ENCODE measurements at places on chromosomes 7 and 10.

- DNase-seq = no peak
Observed at GRCh38 chr7:7202375-7202720, 20.0 kb downstream of the C1GALT1 start.

DNA sequence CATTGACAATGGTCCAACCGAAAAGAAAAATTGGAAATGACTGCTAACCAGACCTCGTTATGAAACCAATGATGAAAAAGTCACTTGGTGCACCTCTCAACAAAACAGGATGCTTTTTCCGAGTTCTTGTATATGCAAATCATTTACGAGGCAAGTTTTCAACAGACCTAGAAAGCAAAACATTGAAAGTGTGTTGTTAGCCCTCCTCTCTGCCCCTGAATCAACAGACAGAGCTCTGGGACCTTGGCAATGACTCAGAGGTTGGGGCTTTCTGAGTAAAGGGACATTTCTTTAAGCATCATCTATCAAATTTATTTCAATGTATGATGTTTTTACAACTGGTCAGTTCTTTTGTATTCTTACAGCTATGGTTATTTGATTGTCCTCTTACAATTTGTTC, 16.3 kb upstream of the DKK1 start:
- no peak for DNase-seq

DNA sequence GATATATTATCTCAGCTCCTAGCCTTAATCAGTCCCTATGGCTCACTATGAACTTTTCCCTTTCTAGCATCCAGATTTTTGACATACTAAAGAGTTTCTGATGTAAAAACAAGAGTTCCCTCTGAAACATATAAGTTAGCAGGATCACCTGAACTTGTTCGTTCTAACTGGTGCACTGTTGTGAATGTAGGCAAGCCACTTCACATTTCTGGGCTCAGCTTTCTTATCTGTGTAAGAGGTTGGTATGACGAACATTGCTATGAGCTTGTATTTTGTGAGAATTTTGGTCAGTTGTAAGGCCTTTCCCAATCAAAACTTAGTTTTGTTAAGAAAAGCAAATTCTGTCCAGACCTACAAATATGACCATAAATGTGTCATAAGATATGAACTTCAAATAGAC, 46.1 kb downstream of the MAGI2 start:
- no peak for DNase-seq

GRCh38 chr7:34307540-34307939, 350.5 kb upstream of the NPSR1 start:
- DNase-seq = no peak

DNA sequence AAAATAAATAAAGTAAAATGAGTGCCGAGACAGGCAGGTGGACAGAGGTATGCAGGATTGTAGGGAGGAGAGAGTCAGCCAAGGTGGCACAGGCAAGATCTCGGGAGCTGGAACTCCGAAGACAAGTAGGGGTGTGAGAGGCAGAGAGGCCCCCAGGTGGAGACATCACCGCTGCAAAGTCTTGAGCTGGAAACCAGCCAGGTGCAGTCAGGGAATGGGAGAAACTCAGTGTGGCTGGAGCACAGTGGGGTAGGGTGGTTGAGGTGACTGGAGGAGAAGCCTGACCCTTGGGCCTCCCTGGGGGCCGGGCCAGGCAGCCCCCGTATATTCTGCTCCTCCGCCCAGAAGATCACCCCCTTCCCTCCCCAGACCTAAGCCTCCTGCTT, 4.2 kb downstream of the EPHB4 start:
- DNase-seq = no peak

DNA sequence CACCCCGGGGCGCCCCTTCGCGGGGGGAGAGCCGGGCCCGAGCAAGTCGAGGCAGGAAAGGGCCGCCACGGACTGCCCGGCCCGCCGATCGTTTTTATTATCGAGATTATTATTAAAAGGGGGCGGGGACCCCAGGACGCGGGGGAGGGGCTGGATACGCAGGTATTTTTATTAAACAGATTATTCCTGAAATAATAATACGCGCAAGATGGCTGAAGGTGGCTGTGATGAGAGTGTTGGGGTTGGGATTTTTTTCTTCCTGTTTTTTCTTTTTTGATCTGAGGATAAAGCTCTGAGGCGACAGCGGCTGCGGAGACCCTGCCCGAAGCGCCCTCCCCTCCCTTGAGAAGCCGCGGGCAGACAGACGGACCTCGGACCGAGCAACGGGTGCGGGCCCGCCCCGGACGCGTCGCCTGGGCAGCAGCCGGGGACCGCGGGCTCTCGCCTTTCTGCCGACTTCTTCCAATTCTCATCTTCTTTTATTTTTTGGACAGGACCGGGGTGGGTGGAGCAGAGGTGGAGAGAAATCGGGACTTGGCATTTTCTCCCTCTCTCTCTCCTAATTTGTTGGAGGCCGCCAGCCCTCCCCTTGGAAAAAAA, 1.4 kb upstream of the TRIM8 start:
- no peak for DNase-seq

DNA sequence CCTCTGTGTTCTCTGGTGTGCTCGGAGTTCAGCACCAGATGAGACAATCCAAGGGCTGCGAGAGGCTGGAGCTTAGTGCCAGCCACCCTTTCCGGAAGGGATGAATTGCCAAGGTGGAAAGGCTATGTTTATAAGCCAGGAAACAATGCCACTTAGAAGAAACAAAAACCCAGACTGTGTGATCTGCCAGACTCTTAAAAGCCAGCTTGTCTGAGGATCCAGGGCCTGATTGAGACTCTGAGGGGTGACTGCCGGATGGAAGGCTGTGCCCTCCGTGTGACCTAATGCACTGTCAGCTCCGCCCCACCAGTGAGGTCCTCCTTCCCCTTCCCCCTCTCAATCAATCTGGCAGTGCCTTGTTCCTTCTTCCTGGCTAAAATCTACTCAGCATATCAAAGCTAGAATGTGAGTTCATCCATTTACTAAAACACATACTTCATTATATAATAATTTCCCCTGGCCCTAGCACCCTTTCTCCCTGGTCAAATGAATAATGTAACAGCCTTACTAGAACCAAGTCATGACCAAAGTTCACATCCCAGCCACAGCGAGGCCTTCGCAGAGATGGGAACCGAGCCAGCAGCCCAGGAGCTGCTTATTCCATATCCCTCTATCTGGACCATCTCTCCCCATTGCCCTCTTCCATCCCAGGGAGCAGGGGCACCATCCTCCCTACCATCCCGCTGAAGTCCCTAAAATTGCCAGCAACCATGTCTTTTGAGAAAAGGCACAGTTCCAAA, 25.5 kb downstream of the FAM107B start:
- no peak for DNase-seq

DNA sequence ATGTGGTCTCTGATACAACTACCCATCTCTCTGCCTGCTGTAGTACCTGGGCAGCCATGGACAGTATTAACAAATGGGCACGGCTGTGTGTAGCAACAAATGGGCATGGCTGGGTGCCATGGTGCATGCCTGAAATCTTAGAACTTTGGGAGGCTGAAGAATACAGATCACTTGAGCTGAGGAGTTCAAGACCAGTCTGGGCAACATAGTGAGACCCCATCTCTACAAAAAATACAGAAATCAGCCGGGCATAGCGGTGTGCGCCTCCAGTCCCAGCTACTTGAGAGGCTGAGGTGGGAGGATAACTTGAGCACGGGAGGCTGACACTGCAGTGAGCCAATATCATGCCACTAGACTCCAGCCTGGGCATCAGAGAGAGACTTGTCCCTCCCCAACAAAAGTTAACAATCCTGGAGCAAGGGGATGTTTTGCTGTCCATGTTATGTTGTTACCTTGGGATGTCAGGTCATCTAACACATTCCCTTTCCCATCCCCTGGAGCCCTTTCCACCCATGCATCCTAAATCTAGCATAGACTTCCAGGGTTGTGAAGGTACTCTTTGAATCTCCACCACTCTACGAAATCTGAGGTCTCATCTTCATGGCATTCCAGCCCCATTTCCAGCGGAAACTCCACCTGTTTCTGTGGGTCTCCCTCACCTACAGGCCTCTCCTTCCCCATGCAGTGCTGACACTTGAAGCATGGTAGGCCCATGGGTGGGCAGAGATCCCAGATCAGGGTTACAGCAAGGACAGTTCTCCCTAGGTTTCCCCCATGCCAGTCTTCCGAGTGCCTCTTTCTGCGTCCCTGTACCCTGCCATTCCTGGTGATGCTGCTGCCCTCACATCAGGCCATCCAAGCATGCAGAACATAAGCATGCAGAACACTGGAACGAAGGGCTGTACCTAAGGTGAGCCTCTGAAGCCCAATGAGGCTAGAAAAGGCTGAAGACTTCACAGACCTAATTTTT, 13.1 kb downstream of the FXYD4 start:
- no peak for DNase-seq

GRCh38 chr7:102018876-102019275, 201.4 kb downstream of the CUX1 start:
- DNase-seq = no peak

- DNase-seq = no peak
Observed at GRCh38 chr10:125034675-125035074, 92.8 kb downstream of the ZRANB1 start.

GRCh38 chr7:44144426-44144967, 3.4 kb upstream of the MYL7 start:
- no peak for DNase-seq

DNA sequence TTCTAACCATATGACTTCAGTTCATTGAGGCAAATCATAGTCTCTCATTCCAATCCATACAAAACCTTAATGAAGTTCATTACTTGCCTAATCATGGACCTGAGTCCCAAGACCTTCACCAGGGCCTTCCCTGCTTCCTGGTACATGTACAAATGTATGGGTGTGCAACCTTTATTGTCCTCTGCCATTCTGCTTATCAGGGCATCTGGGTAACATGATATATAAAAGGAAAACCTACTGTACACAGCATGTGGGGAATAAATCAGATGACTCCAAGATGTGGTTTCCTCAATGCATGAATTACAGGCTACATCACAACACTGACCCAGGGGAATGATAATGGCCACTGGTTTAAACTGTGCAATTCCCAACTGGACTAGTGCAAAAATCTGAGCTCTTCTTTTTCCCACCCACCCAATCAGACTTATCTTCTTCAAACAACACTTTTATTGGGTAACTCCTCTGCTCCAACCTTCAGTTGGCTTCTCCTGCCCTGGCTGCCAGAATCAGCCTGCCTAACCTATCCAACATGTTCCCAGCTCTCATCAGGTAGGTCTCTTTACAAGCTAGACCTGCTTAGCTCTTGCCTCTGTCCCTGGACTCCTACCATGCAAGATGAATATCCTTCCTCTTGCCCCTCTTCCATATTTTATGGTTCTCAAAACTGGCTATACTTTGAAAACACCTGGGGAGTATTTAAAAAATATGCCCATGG, 11.4 kb downstream of the GOT1 start:
- DNase-seq = no peak

DNA sequence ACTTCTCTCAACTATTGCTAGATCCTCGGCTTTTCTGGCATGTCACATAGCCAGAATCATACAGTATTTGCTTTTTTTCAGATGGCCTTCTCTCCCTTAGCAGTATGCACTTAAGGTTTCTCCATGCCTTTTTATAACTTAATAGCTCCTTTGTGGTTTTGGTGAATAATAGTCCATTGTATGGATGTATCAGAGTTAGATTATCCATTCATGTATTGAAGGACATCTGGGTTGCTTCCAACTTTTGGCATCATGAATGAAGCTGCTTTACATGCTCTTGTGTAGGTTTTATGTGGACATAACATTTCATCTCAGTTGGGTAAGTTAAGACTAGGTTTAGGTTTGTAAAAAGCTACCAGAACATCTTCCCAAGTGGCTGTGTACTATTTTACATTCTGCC, 4.6 kb downstream of the ATP5F1C start:
- no peak for DNase-seq

GRCh38 chr10:114272696-114273095, 33.6 kb downstream of the VWA2 start:
- DNase-seq = no peak

DNA sequence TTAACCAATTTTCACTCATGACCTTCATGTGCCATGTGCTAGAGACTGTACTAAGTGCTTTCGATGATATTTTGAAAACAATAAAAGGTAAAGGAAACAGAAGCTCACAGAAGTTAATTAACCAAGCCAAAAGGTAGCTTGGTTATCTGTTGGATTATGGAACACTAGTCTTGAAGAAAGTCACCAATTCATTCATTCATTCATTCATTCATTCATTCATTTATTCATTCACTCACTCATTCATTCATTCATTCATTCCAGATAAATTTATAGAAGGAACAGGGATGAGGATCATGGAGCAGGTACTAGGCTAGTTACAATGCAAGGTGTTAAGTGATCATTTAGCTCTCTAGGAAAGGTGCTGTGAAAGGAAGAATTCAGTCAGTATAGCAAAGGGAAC, 322.8 kb downstream of the MAGI2 start:
- DNase-seq = no peak

DNA sequence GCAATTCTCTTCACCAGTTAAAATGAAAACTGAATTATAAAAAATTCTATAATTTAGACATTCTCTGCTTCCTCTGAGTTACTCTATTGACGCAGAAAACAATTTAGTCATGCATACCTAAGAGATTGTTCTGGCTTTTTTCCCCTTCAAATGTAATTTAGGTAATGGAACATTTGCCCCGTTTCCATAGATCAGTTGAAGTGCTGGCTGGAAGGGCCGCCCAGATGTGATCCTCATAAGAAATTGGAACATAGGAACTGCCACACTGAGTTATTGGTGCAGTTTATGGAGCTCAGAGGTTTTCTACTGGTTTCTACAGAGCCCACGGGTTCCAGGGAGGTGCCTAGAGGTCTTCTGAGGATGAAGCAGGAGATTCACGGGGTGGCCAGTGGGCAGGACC, 581.7 kb downstream of the SDK1 start:
- DNase-seq = no peak

DNA sequence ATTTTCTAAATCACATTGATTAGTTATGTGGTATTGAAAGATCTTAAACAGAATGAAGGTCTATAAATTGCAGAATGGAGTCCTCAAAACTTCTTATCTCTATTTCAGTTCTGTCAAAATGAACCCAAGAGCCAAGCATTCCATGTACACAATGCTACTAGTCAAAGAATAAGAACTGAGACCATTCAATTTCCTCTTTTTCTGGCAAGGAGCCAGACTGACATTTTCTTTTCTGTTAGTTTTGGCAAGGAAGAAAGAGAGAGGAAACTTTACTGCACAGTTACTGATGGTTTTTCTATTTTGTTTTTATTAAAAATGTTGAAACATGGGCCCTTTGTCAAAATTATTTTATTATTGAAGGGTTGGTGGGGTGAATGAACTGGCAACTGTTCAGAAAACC, 181.8 kb upstream of the FERD3L start:
- DNase-seq = peak; percentile 16

GRCh38 chr10:96708456-96708855, 11.9 kb downstream of the PIK3AP1 start:
- DNase-seq = no peak

Data from fibroblast of skin of left biceps (primary cell).